AML-193 (cell line): ENCODE measurements at places on chromosomes 4 and X.
A peak's percentile ranks its signal among the peaks of the same experiment; 100 is the strongest.

DNA sequence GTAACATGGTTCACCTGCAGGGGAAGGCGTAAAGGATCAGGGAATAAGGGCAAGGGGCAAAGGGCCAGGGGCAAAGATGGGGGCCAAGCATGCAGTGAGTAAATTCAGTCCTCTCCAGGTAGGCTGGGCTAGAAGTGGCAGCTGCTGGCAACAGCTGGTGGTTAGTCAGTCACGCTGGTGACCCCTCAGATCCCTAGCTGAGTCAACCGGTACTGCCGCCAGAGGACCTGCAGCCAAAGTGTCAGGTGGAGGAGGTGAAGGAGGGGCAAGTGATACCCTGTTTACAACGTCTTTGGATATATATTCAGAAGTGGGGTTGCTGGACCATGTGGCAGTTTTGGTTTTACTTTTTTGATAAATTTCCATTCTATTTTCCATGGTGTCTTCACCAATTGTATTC lies 24.6 kb upstream of the NAP1L2 start:
- no peak for DNase-seq

- DNase-seq: no peak
These were observed 57.8 kb downstream of the NDNF start for GRCh38 chr4:121014544-121014943.

GRCh38 chr4:6354119-6354518 lies 84.5 kb downstream of the WFS1 start:
- DNase-seq: no peak

DNA sequence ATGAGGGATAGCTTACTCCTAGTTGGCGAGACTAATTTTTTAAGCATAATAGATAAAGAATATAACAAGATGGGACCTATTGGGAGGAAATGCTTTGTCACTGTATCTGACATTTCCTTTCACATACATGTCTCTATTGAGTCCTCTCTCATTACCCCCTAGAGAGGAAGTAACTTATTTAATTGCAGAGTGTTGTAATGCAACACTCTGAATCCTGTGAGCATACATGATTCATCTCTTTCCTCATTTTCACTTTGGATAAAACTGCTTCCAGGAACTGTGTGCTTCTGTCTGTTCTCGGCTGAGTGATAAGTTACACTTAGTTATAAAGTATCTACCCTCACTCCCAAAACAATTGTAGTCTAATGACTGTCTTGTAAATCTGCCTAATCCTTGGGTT lies 266.1 kb upstream of the ANXA10 start:
- DNase-seq: peak; percentile 6

GRCh38 chrX:118513120-118513898 lies 17.7 kb downstream of the DOCK11 start:
- no peak for DNase-seq

DNA sequence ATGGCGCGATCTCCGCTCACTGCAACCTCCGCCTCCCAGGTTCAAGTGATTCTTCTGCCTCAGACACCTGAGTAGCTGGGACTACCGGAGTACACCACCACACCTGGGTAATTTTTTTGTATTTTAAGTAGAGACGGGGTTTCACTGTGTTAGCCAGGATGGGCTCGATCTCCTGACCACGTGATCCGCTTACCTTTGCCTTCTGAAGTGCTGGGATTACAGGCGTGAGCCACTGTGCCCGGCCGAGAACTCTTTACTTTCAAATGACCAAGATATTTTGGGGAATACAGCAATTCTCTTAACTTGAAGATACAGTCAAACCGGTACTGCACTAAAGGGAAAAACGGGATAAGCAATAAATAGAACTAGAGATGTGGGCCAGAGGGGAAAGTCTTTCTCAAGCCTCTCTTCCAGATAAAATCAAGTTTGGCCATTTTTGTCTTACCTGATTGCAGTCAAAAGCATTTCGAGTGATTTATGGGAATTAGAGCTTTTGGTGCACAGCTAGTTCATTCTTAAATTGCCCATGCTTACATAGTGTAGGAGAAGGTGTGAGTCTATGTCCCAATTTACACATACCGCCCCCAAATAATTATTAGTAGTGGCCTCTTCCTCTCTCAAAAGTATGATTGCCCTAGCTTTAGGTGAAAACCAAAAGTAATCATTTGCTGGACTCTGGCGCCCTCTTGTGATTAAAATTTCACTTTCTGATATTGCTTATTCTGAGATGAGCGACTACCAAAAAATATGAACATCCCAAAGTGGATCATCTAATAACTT lies 53.2 kb upstream of the ABCG2 start:
- DNase-seq: peak; percentile 40

GRCh38 chr4:79087071-79087470 lies 147.8 kb upstream of the PAQR3 start:
- no peak for DNase-seq

GRCh38 chr4:176635372-176636261 lies 157.1 kb downstream of the VEGFC start:
- DNase-seq: no peak

GRCh38 chrX:113962343-113962742 lies 621.5 kb upstream of the HTR2C start:
- no peak for DNase-seq

DNA sequence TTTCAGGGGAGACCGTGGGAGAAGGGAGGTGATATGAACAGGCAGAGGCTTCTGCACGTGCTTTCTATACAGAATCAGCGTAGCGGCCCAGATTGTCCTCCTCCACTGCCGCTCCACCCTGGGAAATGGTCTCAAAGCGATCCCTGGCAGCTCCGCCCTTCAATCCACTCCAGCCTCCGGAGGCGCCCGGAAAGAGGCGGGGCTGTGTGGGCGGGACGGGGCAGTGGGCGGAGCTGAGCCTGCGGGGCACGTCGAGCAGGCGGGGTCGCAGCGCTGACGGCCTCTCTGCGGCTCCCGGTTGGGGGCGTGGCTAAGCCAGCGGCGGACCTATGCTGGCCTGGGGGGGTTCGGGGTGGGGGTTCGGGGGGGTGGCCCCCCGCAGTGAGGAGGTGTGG lies 210 bp upstream of the SMIM10L2A start:
- no peak for DNase-seq

DNA sequence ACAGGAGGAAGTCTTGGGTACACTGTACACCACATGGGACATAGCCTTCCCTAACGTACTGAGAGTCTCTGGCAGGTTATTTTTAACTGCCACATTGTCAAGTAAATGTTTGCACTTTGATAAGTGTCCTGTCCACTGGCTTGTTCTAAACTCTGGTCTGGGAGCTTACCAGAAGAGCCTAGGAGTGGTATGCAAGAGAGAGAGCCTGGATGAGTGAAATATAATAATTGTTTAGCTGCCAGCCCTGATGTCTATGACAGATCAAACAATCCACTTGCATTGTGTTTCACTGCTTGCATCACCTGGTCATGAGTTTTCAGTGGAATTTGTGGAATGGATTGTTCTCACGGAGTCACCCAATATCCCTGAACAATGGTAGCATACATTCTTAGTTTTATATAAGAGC lies 91.6 kb downstream of the SHROOM3 start:
- DNase-seq: no peak

GRCh38 chr4:109735566-109736365 lies 5.9 kb upstream of the PLA2G12A start:
- no peak for DNase-seq

GRCh38 chr4:100823066-100823992 lies 305.5 kb upstream of the EMCN start:
- no peak for DNase-seq

- DNase-seq: no peak
These were observed 19.6 kb downstream of the VMA21 start for GRCh38 chrX:151416579-151416978.

DNA sequence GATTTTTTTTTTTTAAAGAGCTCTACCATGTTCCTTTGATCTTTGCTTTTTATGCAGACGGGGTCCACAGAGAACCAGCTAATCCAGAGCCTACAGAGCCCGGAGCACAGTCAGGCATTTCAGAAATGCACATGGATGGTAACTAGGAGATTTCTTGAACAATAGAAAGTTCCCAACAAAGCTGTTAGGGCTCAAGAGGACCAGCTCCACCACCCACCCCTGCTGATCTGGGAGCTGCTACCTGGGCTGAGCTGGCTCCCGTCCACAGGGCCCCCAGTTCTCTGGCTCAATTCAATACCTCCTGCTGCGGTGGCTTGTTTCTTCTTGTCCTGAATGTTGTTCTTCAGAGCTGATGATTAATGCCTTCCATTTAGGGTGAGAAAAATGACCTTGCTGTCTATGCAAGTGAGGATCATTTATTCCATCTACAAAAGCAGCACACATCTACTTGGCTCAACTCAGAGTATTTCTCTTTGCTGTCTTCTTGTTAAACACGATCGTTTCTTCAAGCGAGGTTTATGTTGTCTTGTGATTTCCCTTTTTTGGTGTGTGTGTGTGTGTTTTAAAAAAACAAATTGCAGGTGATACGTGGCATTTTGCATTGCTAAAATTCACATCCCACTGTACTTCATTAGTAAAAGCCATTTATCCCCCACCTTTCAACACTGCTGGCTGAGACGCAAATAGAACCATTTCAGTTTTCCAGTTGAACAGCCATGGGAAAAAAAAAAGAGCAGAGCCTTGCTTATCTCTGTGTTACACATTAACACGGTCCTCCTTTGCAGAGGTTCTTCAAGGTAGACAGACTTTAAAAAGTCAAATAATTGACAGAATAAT lies 31.3 kb downstream of the IGFBP7 start:
- no peak for DNase-seq

GRCh38 chrX:10090319-10090718 lies 66.5 kb upstream of the CLCN4 start:
- no peak for DNase-seq

GRCh38 chr4:116358633-116359222 lies 726.6 kb downstream of the TRAM1L1 start:
- DNase-seq: peak; percentile 60

- DNase-seq: no peak
These were observed 8.1 kb upstream of the DTHD1 start for GRCh38 chr4:36273276-36273675.

GRCh38 chr4:168853770-168854169 lies 156.3 kb downstream of the CBR4 start:
- no peak for DNase-seq

DNA sequence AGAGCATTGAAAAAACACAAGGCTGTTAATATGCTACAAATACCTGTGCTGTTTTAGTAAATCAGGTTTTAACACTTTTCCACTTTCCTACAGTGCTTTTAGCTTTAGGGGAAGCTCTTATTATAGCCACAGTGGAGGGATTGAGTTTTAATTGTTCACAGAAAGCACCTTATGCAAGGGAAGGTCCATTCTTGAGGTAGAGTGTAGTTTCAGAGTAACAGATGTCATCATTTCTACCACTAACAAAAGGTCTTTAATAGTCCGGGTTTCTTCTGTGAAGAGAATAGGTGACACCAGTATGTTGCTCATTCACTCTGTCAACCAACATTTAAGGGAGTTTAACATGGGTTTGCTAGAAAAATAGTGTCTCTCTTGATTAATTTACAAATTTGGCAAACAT lies 104.4 kb downstream of the STIM2 start:
- no peak for DNase-seq
